Astrocyte of the spinal cord (primary cell): ENCODE measurements at places on chromosomes 12 and 14.

- peak; percentile 83 for DNase-seq
Measured at GRCh38 chr12:10031771-10032175, 1.3 kb downstream of the CLEC9A start.

DNA sequence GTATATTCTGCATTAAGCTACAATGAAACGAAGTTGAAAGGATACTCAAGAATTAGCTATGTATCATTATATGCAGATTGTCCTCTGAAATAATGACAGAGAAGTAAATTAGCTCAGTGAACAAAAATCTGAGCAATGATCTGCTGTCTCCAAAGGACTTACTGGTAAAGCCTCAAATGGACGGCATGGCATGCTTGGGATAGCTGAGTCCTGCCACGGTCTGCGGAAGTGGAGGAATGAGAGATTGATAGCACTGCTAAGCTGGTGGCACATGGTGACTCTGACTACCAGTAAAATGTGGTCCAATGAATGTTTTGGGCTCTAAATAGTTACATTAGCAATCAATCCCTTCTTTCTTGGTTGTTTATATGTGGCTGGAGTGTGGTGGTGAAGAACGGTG lies 3.7 kb upstream of the DENND5B start:
- DNase-seq, result no peak

- no peak for DNase-seq
Measured at GRCh38 chr14:74571441-74571841, 40.6 kb downstream of the LTBP2 start.

DNA sequence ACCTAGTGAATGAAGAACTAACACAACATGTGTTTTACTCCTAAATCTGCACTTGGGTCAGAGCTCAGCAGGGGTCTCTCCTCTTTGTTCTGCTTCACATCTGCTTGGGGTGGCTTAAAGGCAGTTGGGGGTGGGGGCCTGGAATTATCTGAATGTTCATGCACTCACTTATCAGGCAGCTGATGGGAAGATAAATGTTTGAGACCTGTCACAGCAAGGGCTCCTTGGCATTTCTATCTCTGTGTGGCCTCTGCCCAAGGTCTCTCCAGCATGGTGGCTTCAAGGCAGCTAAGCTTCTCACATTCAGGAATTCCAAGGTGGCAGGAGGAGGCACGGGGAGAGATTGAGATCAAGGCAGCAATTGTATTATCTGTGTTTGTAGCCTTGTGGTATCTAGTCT lies 6.4 kb upstream of the HMGA2 start:
- no peak for DNase-seq

DNA sequence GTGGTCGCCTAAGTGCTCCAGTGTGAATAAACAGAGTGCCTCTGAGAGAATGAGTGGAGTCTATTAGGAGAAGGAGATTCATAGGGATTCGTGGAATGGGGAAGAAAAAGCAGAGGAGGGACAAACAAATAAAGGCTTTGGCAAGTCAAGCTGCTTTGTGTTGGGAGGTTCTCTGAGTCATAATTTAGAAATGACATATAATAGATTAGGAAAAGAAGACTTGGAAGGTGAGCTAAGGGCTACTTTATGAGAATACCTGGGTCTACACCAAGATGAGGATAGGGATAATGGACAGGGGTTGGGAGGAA lies 6.4 kb upstream of the NTN4 start:
- no peak for DNase-seq

DNA sequence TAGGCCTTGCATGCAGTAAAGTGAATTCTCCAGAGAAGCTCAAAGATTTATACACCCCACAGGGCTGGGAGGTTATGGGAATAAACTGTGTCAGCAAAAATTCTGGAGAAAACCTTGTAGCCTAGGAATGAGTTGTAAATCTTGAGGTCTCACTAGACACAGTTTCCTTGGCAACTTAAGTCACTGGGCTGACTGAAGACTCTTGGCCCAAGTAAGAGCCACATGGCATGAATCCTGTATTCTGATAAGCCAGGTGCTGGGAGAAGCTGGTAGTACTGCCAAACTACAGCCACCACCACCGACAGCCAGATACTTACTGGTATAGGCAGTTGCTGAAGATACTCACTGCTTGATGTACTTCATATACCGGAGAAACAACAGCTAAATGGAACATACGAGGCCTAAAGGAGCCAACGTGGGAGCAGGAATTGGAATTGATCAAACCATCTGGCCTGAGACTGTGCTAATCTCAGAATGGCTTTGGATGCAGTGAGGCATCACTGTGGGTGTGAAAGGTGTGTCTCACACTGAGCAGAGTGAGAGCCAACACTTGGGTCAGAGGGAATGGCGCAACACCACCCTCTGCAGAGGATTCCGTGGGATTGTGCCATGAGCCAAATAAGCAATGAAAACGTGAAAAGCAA lies 102.8 kb upstream of the TMCC3 start:
- DNase-seq, result no peak

DNA sequence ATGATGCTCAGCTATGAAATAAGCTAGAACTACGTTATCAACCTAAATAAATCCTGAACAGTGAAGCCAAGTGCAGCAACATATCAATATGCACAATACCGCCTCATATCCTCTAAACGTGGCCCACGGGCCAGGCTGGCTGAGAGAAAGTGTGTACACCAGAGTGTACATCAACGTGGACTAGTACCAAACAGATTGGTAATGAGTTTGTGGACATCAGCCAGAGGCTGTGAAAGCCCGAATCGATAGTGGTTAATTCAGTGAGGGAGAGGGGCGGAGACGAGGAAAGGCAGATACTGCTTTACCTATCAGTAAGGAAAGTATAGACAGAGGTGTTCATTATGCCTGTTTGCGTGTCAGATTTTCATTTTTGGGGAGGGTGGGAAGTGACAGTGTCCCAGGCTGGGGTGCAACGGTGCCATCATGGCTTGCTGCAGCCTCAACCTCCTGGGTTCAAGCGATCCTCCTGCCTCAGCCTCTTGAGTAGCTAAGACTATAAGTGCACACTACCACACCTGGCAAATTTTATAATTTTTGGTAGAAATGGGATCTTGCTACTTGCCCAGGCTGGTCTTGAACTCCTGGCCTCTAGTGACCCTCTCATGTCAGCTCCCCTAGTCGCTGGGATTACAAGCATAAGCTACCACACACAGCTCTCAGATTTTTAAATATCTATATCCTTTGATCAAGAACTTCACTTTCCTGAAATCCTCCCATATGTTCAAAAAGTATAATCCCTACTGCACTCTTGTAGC lies 50.1 kb downstream of the ANAPC7 start:
- DNase-seq, result no peak

DNA sequence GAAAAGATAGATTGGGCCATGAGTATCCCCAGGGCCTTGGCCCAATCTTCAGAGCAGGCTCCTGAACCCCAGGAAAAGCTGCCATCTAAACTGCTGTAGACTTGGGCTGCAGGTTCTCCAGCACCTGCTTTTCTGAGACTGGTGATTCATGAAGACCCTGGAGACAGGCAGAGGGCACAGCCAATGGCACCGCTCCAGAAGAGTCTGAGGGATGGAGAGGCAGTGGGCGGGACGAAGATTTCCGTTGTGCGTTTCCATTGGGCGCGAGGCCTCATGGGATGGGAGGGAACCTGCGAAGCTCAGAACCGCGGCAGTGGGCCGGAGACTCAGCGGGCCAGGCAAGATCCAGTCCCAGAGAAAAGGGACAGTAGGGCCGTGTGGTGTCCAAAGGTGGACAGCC lies 375.1 kb downstream of the IPO8 start:
- no peak for DNase-seq

DNA sequence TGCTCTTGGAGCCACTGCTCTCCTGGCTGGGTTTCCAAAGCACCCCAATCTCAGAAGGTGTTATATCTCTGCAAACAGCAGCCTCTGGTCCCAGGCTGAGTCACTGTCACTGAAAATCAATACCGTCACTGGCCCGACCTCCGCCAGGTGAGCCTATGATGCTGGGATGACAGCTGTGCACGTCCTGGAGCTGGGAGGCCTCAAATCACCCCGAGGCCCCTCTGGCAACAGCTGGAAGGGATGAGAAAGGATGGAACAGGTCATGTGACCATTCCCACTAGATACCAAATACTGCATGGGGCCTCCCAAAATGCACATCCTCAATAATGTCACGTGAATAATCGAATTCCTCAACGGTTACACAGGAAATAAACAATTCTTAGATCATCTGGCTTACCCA lies 190.8 kb downstream of the TTC7B start:
- no peak for DNase-seq

DNA sequence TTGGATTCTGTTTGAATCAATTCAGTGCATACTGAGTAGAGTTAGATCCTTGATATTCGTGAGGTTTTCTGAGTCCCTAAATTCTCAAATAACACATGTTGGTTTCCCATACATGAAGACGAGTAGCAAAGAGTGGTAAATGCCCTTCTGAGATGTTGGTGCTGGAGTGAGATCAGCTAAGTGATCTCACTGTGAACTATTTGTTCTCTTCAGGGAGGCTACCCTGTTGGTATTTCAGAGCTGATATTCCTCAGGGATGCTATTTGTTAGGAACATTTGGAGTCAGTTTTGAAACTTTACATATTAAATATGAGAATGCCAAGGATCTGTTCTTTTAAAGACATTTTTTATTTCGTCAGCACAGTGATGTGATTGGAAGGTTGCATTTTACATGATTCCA lies 54.7 kb downstream of the SUSD6 start:
- DNase-seq, result peak; percentile 14

DNA sequence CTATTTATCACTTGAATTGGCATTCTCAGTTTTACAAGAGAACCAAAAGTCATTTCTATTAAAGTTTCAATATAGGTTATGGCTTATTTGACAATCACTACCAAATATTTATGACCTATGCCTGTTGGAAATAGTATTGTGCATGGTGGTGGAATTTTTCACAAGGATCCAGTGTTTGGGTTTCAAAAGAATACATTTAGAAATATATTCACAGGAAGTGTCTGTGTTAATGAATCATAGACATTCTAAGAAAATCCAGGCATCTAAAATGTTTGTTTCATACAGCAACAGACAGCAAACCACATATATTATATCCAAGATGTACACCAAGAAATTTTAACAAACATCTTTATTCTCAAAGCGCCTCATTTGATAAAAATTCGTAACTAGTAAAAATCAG lies 92.7 kb downstream of the MED13L start:
- no peak for DNase-seq

GRCh38 chr12:45668641-45669040 lies 60.9 kb upstream of the ARID2 start:
- no peak for DNase-seq

DNA sequence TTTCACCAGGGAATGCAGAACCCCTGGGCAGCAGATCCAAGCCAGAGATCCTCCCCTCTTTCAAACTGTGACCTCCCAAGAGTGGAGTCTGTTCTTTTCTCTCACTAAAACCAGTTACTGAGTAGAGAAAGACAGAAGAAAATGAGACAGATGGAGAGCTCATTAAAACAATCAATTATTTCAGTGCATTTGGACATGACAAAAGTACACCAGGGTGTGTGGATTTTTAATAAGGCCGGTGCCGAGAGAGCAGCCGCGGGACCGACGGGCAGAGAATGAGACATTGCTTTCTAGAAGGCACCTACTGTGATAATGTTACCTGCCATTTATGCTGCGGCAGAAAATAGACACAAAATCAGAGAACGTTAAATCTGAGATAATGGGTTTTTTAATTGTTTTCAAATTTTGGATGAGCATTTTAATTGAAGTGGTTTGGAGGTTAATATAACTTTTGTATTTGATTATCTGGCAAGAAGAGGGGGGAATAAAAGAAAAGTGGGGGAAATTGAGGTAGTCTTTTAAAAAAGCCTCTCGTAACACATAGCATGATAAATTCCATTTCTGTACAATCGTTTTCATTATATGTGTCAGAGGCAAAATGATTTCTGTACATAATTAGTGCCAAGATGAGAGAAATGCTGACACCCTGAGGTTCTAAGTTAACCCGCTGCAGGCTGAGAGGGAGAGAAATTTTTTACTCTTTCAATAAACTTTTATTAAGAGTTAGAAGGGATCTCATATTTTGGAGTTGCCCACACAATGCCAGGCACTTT lies 70.8 kb downstream of the HSPB8 start:
- no peak for DNase-seq

- DNase-seq, result no peak
Measured at GRCh38 chr12:100248886-100249285, 18.0 kb downstream of the DEPDC4 start.

DNA sequence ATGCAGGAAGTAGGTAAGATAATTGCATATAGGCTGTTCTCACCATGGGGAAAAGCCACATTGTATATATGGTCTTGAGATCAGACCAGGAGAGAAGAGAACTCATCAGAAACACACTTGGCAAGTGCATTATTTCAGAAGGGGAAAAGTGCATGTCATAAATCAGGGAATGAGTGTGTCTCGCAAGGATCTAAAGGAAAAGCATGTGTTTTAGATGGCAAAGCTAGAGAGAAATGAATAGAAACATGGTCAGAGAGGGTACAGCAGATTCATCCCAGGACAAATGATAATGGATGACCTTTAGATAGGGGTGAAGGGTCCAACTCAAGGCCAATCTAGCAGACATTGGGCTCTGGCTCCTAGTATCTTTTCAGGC lies 230.2 kb upstream of the NAV3 start:
- no peak for DNase-seq

DNA sequence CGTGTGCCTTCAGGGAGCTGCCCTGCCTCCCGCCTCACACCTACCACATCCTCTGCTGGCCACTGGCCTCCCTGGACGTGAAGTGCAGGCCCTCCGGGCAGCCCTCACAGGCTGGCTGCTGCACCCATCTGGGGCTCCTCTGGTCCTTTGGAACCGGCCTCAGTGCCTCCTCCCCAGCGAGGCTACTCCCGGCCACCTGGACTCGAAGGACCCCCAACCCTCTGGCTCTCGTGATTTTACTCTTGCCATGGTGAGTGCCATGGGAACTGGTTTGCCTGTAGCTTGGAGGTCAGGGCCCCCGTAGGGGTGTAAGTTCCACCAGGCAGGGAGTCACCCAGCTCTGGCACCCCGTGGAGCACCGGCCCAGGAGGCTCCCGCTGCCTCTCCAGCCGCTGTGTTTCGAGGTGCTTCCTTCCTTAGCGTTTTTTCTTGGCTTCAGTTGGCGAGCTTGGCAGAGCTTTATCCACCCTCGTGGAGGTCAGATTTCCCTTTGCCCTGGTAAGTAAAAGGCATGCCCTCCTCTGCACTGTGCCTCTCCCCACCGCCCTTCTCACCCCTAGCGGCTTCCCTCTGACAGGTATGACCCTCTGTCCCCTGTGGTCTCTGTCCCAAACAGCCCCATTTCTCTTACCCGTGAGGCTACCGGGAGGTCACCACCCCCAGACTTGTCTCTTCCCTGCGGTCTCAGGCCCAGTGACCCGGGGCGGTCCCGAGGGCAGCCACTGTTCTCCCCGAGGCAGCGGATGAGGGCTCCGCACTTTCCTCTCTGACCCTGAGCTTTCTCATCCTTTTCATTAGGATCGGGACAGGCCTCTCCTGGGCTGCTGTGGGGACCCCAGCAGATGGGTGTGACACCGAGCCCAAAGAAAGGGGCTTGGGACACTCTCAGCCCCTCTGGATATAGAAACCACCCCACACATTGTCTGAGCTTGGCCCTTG lies 203.1 kb upstream of the C14orf180 start:
- no peak for DNase-seq

- DNase-seq, result no peak
Measured at GRCh38 chr12:7171854-7172253, 17.6 kb upstream of the PEX5 start.

DNA sequence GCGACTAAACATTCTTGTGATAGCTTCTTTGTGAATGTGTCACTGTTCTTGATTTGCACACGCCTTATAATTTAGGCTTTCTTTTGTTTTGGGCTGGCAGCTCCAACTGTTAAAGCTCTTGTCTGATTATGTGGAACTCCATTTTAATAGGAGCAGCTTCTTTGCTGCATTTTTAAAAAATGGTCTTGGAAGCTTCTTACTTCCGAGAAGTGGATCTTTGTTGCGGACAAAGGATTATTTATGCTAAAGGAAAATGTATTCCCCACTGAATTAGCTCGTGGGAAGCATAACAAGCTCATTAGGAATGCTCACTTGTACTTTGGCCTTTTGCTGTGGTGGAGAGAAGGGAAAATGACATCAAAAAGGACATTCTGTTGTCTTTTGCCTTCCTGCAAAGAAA lies 20.0 kb downstream of the GAS2L3 start:
- DNase-seq, result peak; percentile 47
